A673 (cell line): ENCODE measurements at places on chromosomes 1 and 21. TPM values are rescaled to one million over a fixed set of nuclear protein-coding genes. Genes with fewer than 3 reads are reported as not detected.

DNA sequence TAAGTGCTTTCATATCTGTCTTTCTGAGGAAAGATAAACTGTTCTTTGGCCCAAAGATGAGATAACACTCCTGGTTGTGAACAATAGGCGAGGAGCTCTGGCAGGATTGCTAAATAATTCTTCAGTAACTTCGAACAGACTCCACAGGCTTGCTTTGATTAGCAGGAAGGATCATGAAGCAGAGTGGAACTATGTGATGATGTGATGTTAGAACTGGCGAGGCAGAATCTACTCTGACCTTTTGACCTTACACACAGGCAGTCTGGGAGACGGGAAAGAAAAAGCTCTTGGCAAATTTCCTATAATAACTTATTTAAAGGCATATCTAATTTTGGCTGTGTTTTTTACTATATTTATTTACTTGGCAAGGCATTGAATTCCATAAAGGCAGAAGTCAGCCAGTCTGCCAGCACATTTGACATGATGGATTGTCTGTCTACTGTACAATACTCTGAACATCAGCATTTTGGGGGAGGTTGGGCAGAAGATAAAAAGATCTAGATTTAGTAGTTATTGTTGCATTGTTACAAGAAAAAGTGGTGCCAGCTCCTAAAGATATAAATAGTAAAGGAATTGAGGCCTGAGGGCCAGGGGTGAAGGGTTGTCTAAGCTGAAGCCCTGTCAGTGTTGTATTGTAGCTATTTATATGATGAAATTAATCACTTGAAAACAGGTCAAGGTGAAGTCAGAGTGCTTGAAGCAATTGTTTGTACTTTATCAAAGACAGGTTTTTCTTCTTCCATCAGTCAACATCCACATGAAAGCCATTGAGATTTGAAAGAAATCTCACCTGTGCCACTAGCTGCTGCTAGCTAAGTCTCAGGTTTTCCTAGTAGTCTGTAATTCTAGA lies 708.8 kb downstream of the LTN1 start:
- H3K27ac ChIP-seq = no peak overlapping the region
- H3K4me3 ChIP-seq = no peak overlapping the region
- H3K36me3 ChIP-seq = no peaks in the 10 kb centered on the region
- no peaks in the 10 kb centered on the region for H3K4me1 ChIP-seq
- DNase-seq = no peak

The E2F2 gene
- total RNA-seq = 45.0 and 46.1 TPM in 2 replicates

DNA sequence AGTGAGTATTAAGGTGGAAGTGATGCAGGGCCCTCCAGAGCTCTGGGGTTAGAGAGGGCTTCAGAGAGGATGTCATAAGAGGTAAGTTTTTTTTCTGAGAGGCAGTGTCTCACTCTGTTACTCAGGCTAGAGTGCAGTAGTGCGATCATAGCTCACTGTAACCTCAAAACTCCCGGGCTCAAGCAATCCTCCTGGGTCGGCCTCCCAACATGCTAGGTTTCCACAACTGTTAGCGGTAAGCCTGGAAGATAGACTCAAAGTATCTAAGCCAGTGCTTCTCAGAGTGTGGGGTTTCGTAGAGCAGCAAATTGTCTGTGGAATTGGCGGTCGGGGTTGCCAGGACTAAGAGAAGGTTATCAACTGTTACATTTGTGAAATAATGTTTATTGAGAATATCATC lies 18.6 kb upstream of the IGSF3 start:
- H3K27me3 ChIP-seq = no peaks in the 10 kb centered on the region
- H3K36me3 ChIP-seq = no peaks in the 10 kb centered on the region
- H3K4me1 ChIP-seq = peaks cover 43% of the 10 kb centered on the region
- no peak for DNase-seq
- no peak overlapping the region for H3K4me3 ChIP-seq

GRCh38 chr1:106754957-106755356 lies 301.5 kb upstream of the PRMT6 start:
- no peak overlapping the region for H3K27ac ChIP-seq
- no peak for DNase-seq
- H3K4me1 ChIP-seq = peaks cover 2% of the 10 kb centered on the region
- no peak overlapping the region for H3K4me3 ChIP-seq

DNA sequence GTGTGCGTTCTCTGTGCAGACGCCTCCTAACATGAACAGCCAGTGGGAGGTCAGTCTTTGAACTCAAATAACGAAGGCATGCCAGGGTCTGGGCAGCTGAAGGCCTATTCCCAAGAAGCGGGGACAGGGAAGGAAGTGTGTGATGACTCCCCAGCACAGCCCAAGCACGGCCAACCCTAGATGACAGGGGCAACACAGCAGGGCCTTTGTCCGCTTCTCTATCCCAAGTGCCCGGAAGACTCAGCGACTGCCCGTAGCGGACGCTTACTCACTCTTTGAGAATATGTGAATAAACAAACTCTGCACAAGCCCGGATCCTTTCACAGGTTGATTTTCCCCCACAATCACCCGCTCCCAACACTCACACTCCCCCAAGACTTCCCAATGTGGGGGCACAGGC lies 11.2 kb downstream of the C1orf198 start:
- H3K27ac ChIP-seq = no peak overlapping the region
- no peak for DNase-seq
- peaks cover 6% of the 10 kb centered on the region for H3K4me1 ChIP-seq
- peaks cover 7% of the 10 kb centered on the region for H3K36me3 ChIP-seq
- no peak overlapping the region for H3K4me3 ChIP-seq

DNA sequence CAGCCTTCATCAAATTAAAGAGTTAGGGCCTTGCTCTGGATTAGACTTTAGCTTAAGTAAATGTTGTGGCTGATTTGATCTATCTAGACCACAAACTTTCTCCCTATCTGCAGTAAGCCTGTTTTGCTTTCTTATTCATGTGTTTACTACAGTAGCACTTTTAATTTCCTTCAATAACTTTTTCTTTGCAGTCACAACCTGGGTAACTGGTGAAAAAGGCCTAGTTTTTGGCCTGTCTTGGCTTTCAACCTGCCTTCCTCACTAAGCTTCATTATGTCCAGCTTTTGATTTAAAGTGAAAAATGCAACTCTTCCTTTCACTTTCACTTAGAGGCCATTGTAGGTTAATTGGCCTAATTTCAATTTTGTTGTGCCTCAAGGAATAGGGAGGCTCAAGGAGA lies 12.5 kb upstream of the LPGAT1 start:
- H3K4me3 ChIP-seq = no peak overlapping the region
- no peaks in the 10 kb centered on the region for H3K4me1 ChIP-seq
- no peaks in the 10 kb centered on the region for H3K27me3 ChIP-seq
- DNase-seq = no peak

GRCh38 chr1:31784356-31785019 lies 20.3 kb upstream of the ADGRB2 start:
- H3K27ac ChIP-seq = no peak overlapping the region
- no peak for DNase-seq
- peaks cover 32% of the 10 kb centered on the region for H3K4me1 ChIP-seq
- H3K4me3 ChIP-seq = no peak overlapping the region
- H3K36me3 ChIP-seq = no peaks in the 10 kb centered on the region

The PIK3C2B gene
- total RNA-seq = 18.0 and 25.5 TPM in 2 replicates

- no peaks in the 10 kb centered on the region for H3K27me3 ChIP-seq
- DNase-seq = peak; percentile 41
- H3K27ac ChIP-seq = no peak overlapping the region
- H3K36me3 ChIP-seq = peaks cover 10% of the 10 kb centered on the region
Observed at GRCh38 chr21:44065428-44065827, 41.8 kb upstream of the PWP2 start.

DNA sequence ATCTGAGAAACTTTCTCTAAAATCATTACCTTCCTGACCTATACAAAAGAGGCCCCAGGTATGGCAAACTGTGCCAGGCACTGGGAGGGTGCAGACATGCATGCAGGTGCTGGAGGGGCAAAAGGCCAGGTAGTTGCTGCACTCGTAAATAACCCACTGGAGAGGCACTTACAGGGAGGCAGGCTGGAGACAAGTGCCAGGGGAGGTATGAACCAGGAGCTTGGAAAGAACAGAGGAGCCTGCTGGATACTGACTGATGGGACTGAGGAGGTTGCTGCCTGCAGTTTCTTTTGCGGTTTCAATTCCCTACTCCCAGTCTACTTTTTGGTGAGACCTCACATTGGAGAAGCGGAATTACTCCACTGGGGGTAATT lies 113.9 kb downstream of the DSCAM start:
- no peak overlapping the region for H3K4me3 ChIP-seq
- DNase-seq = no peak
- H3K36me3 ChIP-seq = no peaks in the 10 kb centered on the region
- no peaks in the 10 kb centered on the region for H3K27me3 ChIP-seq
- no peak overlapping the region for H3K27ac ChIP-seq
- H3K4me1 ChIP-seq = no peaks in the 10 kb centered on the region

DNA sequence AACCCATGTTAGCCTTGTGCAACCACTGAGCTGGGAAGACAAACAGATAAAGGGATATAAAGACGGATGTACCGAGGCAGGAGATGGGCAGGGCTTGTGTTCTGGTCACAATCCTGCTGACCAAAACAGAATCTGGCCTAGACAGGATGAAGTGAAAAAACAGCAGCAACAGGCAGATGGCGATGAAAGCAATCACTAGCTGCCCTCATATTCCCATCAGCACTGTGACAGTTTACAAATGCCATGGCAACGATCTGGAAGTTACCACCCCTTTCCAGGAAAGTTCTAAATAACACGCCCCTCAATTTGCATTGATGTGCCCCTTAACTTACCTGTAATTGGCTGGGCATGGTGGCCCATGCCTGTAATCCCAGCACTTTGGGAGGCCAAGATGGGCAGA lies 40.6 kb upstream of the CD46 start:
- no peak overlapping the region for H3K27ac ChIP-seq
- H3K27me3 ChIP-seq = no peaks in the 10 kb centered on the region
- peak; percentile 1 for DNase-seq
- no peaks in the 10 kb centered on the region for H3K4me1 ChIP-seq
- no peak overlapping the region for H3K4me3 ChIP-seq
- H3K36me3 ChIP-seq = no peaks in the 10 kb centered on the region

DNA sequence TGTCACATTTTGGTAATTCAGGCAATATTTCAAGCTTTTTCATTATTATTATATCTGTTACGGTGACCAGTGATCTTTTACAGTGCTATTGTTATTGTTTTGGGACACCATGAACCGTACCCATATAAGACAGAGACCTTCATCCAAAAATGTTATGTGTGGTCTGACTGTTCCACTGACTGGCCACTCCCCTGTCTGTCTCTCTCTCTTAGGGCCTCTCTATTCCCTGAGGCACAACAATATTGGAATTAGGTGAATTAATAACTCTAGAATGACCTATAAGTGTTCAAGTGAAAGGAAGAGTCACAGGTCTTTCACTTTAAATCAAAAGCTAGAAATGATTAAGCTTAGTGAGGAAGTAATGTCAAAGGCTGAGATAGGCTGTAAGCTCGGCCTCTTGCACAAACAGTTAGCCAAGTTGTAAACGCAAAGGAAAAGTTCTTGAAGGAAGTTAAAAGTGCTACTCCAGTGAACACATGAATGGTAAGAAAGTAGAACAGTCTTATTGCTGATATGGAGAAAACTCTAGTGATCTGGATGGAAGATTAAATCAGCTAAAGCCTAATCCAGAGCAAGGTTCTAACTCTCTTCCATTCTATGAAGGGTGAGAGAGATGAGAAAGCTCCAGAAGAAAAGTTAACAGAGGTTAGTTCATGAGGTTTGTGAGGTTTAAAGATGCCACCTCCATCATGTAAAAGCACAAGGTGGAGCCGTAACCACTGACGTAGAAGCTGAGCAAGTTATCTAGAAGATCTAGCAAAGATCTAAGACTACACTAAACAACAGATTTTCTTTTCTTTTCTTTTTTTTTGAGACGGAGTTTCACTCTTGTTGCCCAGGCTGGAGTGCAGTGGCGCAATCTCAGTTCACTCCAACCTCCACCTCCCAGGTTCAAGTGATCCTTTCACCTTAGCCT lies 19.7 kb upstream of the DIPK1A start:
- H3K4me1 ChIP-seq = no peaks in the 10 kb centered on the region
- H3K27ac ChIP-seq = no peak overlapping the region
- no peak overlapping the region for H3K4me3 ChIP-seq
- no peak for DNase-seq
- H3K36me3 ChIP-seq = no peaks in the 10 kb centered on the region

DNA sequence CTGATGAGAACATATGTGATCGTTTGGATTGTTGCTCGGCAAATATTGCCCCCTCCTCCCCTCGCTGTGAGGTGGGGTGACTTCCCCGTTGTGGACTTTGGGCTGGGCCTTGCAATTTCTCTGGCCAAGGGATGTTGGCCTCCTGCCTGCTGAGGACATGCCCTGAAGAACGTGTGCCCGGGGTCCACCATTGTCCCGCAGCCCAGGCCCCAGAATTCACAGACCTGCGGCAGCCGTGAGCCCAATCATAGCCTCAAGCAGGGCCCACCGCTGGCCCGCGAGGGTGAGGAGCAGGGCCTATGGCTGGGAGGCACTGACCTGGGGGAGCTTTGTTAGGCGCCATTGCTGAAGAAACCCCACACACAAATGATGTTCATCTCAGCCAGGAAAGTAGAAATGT lies 58.3 kb upstream of the ACTRT2 start:
- DNase-seq = no peak
- no peak overlapping the region for H3K4me3 ChIP-seq
- no peaks in the 10 kb centered on the region for H3K36me3 ChIP-seq
- no peaks in the 10 kb centered on the region for H3K27me3 ChIP-seq
- H3K27ac ChIP-seq = no peak overlapping the region

The RIMKLA gene
- total RNA-seq = 0.04 and 0.24 TPM in 2 replicates

DNA sequence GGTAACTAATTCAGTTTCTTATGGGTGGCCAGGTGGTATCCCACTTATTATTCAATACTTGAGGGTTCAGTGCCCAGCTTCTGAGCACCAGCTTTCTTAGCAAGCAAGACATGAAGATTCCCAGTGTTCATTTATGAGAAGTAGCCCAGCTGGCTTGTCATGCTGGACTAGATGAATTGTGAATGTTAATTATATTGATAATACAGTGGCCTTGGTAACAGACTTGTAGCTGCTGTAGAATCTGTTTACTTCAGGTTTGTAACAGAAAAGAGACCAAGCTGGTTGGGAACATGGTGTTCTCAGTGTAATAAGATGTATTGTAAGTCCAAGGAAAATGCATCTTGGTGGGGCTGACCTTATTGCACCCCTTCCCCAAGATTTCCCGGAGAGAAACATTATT lies 10.1 kb downstream of the AHCYL1 start:
- no peak for DNase-seq
- peaks cover 17% of the 10 kb centered on the region for H3K4me1 ChIP-seq
- no peaks in the 10 kb centered on the region for H3K27me3 ChIP-seq
- no peak overlapping the region for H3K27ac ChIP-seq
- no peak overlapping the region for H3K4me3 ChIP-seq

The GJA9 gene
- not detected in 2 replicates for total RNA-seq

- H3K27ac ChIP-seq = no peak overlapping the region
- DNase-seq = peak; percentile 63
- no peaks in the 10 kb centered on the region for H3K27me3 ChIP-seq
Observed at GRCh38 chr1:7975212-7975865, 13.8 kb downstream of the PARK7 start.
